ENCODE measurements at places on chromosomes 13 and 19. TPM values are rescaled to one million over a fixed set of nuclear protein-coding genes. Genes with fewer than 3 reads are reported as not detected.

DNA sequence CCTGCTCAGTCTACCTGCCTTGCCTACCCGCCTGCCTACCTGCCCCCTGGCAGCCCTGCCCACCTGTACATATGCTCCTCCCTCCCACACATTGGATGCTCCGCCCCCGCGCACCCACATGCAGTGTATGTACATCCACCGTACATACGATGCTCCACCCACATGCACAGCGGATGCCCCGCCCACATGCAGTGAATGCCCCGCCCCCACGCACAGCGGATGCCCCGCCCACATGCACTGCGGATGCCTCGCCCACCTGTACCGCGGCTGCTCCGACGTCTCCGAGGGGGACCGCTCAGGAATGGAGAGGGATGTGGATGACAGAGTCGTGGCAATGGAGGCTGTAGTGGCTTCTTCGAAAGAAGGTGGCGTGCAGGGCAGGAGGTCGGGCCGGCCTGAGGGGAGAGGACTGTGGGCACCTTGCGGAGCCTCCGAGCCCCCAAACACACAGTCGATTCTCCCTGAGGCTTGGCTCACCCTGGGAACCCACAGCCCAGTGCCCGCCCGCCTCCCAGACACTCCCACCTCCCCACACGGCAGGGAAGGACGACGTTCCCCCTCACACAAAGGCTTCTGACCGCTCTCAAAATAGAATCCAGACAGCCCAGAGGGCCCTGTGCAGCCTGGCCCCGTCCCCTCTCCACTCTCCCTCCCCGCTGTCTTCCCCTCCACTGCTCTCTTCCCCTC lies 16.5 kb upstream of the CACTIN start:
- no peak overlapping the region for H3K4me3 ChIP-seq
- peaks cover 7% of the 10 kb centered on the region for H3K36me3 ChIP-seq
- no peak for DNase-seq
- no peaks in the 10 kb centered on the region for H3K4me1 ChIP-seq
- no peak overlapping the region for H3K27ac ChIP-seq

DNA sequence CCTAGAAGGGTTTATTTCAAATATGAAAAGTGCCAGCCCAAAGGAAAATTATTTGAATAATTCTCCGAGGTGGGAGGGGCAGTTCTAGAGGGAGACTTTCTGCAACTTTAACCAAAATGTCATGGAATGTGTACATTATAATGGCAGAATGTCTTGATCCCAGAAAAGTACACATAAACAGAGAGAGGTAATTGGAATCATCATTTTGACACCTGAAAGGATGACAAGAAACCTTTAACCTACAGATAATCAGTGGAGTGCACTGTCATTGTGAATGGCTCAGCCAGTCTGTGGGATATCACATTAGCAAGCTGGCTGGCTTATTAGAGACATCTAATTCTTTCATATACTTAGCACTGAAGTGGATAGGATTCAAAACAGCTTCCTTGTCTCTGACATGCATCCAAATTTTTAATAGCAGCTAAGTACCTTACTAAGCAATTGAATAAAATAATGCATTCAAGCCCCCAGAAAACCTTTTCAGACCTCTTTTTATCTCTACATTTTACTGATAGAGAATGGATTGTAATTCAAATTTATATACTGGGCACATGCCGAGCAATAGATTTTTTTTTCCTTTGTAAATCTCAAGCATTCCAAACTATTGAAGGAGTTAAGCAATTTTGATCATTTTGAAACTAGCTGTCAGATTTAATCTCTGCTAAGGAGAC lies 468.6 kb downstream of the COG6 start:
- no peaks in the 10 kb centered on the region for H3K4me1 ChIP-seq
- no peaks in the 10 kb centered on the region for H3K36me3 ChIP-seq
- H3K4me3 ChIP-seq, result no peak overlapping the region

PSG4 gene
- 0.35 TPM for total RNA-seq

DNA sequence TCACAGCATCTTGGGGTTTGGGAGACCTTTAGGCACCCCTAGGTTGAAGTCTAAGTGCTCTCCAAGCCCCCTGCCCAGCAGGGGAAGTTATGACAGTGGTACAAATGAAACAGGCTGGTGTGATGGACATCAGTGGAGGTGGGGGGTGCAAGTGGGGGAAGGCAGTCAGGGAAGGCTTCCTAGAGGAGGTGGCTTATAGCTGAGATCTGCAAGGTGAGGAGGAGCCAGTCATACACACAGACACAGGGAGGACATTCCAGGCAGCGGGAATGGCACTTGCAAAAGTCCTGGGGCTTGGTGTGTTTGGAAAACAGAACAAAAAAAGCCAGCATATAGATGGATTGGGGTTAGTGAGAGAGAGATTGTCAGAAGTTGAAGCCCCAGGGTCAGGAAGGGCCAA lies 11.6 kb downstream of the HSH2D start:
- no peak overlapping the region for H3K4me3 ChIP-seq
- H3K36me3 ChIP-seq, result no peaks in the 10 kb centered on the region
- DNase-seq, result no peak
- no peak overlapping the region for H3K27ac ChIP-seq
- no peaks in the 10 kb centered on the region for H3K27me3 ChIP-seq

DNA sequence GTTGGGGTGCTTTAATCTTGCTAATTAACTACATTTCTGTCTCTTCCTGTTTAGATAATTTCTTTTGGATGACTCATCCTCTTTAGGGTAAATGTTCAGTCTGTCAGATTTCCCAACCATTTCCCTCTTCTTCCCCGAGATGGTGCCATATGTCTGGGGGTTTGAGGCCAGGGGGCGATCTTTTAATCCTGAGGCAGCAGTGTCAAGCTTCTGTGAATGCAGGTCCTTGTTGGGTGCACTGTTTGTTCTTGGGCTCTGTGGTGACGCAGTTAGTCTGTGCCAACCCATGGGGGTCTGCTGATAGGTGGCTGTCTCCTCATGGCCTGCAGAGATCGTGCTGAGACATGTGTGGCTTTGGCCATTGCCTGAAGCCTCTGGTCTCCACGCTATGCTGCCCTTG lies 420.4 kb downstream of the NDFIP2 start:
- no peak for DNase-seq
- no peaks in the 10 kb centered on the region for H3K4me1 ChIP-seq
- no peaks in the 10 kb centered on the region for H3K27me3 ChIP-seq
- H3K4me3 ChIP-seq, result no peak overlapping the region
- H3K36me3 ChIP-seq, result no peaks in the 10 kb centered on the region
- no peak overlapping the region for H3K27ac ChIP-seq

GRCh38 chr13:59835569-59835968 lies 328.2 kb downstream of the DIAPH3 start:
- H3K36me3 ChIP-seq, result no peaks in the 10 kb centered on the region
- no peak overlapping the region for H3K4me3 ChIP-seq
- DNase-seq, result no peak
- no peaks in the 10 kb centered on the region for H3K27me3 ChIP-seq
- H3K4me1 ChIP-seq, result no peaks in the 10 kb centered on the region
- H3K27ac ChIP-seq, result no peak overlapping the region

- no peaks in the 10 kb centered on the region for H3K4me1 ChIP-seq
- H3K27me3 ChIP-seq, result no peaks in the 10 kb centered on the region
- peaks cover 2% of the 10 kb centered on the region for H3K36me3 ChIP-seq
- no peak for DNase-seq
- H3K27ac ChIP-seq, result no peak overlapping the region
- H3K4me3 ChIP-seq, result no peak overlapping the region
Observed at GRCh38 chr13:113555141-113555540, 29.4 kb upstream of the TFDP1 start.

DNA sequence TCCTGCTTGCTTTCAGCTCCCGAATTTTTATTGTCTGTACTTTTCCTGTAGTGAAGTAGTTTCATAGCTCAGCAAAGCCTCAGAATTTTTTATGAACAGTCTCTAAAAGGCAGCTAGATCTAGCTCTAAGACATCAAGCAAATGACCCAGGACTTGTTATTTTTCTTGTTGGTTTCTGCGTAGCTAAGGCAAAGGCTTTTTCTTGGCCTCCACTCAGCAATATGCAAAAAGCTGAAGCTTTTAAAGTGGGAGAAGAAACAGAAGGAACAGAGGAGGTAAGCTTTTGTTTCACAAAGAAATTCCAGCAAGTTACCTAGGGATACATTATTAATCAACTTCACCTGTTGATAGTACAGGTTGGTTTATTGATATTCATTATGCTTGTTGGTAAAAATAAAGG lies 235.9 kb downstream of the PCDH20 start:
- H3K4me3 ChIP-seq, result no peak overlapping the region
- no peaks in the 10 kb centered on the region for H3K4me1 ChIP-seq
- no peak for DNase-seq
- no peaks in the 10 kb centered on the region for H3K27me3 ChIP-seq

GRCh38 chr13:98810746-98811145 lies 58.3 kb upstream of the SLC15A1 start:
- no peak overlapping the region for H3K4me3 ChIP-seq
- H3K27me3 ChIP-seq, result no peaks in the 10 kb centered on the region
- no peaks in the 10 kb centered on the region for H3K36me3 ChIP-seq
- H3K27ac ChIP-seq, result no peak overlapping the region
- DNase-seq, result no peak

DNA sequence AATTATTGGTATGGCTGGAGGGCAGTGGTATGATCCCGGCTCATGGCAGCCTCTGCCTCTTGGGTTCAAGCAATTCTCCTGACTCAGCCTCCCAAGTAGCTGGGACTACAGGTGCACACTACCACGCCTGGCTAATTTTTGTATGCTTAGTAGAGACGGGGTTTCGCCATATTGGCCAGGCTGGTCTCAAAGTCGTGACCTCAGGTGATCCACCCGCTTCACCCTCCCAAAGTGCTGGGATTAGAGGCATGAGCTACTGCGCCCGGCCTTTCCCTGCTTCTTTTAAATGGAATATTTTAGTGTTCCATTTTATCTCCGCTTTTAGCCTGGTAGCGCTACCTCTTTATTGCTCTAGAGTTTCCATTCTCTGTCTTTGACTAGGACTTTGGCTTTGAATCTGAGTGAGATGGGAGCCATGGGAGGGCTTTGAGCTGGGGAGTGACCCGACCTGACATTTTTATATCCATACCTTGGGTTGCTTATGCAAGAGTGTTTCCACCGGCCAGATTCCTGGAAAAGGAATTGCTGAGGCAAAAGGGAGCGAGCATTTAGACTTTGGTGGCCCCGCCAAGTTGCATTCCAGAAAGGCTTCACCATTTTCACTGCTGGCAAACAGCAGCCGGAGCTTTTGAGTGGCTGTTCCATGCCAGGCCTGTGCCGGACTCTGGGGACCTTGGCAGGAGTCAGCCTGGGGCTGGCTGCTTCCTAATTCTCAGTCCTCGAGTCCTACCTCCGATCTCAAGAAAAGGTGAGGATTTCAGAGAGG lies 22.9 kb downstream of the BICRA start:
- no peaks in the 10 kb centered on the region for H3K4me1 ChIP-seq
- H3K27ac ChIP-seq, result no peak overlapping the region
- no peak overlapping the region for H3K4me3 ChIP-seq
- no peaks in the 10 kb centered on the region for H3K27me3 ChIP-seq

GRCh38 chr13:40152145-40152544 lies 496.7 kb downstream of the COG6 start:
- H3K36me3 ChIP-seq, result no peaks in the 10 kb centered on the region
- no peak for DNase-seq
- H3K4me1 ChIP-seq, result peaks cover 5% of the 10 kb centered on the region
- H3K4me3 ChIP-seq, result no peak overlapping the region
- no peak overlapping the region for H3K27ac ChIP-seq

DNA sequence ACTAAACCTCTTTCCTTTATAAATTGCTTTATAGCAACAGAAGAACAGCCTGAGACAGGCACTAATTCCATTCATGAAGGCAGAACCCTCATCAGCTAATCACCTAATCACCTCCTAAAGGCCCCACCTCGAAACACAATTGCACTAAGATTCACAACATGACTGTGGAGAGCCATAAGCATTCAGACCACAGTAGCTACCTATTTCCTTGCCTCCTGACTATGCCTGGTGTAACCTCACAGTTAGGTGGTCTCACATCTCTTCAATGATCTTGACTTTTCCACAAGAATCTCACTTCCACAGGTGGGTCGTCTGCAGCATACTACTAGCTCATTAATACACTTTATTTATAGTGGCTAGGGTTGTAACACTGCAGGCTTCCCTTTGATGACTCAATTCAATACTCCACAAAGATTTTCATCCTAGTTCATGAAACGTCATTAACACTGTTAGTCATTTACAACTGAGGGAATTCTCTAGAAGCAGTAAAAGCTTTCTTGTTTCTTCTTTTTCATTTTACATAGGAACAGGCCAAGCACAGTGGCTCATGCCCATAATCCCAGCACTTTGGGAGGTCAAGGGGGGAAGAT lies 27.1 kb downstream of the STK24 start:
- no peaks in the 10 kb centered on the region for H3K27me3 ChIP-seq
- no peaks in the 10 kb centered on the region for H3K4me1 ChIP-seq
- no peak overlapping the region for H3K4me3 ChIP-seq
- no peak overlapping the region for H3K27ac ChIP-seq
- peaks cover 3% of the 10 kb centered on the region for H3K36me3 ChIP-seq
